ENCODE measurements at places on chromosomes 6 and 20.
A peak's percentile ranks its signal among the peaks of the same experiment; 100 is the strongest.

- DNase-seq = no peak
Observed at GRCh38 chr6:52304983-52305390, 20.4 kb upstream of the MCM3 start.

GRCh38 chr6:11363881-11364576 is 131.6 kb upstream of the NEDD9 start:
- DNase-seq = peak; percentile 44

- DNase-seq = no peak
Observed at GRCh38 chr20:62550087-62550632, 74.4 kb upstream of the GATA5 start.

DNA sequence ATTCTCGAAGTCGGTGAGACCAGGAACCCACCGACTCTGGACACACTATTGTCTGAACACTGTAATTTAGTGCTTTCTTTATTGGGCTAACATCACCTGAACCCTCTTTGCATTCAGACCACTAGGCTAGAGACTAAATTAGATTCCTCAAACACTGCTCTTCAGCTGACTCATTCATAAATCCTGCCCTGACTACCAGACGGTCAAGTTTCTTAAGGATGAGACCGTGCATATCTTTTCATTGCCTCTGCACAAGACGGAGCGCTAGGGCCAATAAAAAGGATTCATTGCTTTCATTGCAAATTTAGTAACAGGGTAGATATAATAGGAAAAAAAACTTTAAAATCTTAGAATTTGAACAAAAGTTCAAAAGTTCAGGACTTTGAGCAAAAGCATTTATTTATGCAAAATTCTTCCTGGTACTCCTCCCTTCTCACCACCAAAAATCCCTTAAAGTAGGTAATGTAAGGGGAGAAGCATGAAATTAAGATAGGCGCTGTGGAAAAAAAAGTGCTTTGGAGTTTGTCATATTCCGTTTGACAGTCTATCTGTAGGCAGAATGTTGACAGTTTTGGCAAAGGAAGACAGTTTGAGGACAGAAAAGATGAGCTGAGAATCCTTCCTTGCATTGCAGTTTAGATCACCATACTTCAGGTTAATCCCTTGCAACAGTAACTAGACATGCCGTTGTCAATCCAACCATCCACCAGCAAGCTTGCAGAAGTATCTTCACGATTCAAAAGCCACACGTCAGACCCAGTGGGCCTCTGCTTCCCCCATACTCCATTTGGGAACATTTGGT is 328.6 kb upstream of the JARID2 start:
- no peak for DNase-seq

GRCh38 chr20:13485576-13485975 is 153.2 kb downstream of the TASP1 start:
- DNase-seq = no peak

DNA sequence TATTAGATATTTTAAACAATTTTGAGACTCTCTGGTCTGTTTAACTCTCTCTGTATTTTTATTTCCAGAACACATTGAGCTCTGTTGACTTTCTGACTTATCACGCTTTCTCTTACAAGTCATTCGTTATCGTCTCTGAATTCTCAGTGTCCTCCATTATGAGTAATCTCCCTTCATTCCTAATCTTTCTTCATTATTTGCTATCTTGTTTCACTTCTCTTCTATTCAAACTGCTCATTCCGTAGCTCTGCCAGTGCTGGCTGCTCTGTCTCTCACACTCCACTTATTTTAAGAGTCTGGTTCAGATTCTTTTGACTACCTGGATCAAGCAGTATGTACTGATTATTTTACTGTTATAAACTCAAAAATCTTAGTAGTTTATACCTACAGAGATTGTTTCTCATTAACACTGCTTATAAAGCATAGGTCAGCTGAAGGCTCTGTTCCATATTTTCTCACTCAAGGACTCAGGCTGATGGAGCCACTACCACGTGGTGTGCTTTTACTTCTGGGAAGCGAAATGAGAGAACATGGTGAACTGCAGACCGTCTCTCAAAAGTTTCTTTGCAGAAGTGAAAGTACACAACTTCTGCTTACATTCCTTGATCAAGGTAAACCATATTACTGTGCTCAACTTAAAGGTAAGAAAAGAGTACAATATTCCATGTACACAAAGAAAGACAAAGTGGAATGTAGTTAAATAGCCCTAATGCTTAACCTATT is 485.2 kb downstream of the GRIK2 start:
- DNase-seq = no peak

DNA sequence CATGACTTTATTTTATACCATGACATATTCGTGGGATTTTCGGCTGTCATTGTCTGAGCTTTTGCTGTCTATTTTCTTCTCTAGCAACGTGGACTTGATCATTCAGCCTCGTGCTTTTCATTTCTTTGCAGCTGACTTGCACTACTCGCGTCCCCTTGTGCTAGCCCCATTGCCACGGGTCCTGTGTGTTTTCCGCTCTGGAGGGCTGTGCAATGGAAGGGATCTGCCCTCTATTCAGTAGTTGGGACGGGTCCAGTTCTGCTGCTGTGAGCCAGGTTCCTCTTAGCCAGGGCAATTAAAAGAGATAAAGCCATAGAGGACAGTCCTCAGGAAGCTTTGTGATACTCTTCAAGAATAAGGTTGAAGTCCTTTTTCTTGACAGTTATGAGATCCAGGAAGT is 17.6 kb downstream of the NEDD9 start:
- no peak for DNase-seq

- DNase-seq = no peak
Observed at GRCh38 chr20:3652221-3652620, 11.0 kb downstream of the GFRA4 start.

DNA sequence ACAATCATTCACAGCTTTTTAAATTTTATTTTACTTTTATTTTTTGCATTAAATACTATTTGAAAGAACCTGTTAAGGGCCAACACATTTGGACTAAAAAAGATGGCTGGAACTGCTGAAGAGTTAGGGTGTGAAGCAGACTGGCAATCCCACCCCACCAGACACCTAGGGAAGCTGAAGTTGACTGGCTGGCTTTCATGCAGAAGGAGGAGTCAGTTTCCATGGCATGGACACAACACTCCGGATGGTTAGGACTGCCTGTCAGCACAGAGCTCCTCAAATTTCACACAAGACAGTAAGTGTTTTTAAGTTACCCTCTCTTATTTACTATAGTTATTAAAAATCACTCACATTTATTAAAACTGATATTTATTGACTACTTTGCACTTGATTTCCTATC is at the start of gene ANKRD66:
ANKRD66 (plus strand) TSS at position 238 of the 400 bp plus-strand sequence. CDS start 5,016 bp downstream, outside the sequence.
- no peak for DNase-seq

DNA sequence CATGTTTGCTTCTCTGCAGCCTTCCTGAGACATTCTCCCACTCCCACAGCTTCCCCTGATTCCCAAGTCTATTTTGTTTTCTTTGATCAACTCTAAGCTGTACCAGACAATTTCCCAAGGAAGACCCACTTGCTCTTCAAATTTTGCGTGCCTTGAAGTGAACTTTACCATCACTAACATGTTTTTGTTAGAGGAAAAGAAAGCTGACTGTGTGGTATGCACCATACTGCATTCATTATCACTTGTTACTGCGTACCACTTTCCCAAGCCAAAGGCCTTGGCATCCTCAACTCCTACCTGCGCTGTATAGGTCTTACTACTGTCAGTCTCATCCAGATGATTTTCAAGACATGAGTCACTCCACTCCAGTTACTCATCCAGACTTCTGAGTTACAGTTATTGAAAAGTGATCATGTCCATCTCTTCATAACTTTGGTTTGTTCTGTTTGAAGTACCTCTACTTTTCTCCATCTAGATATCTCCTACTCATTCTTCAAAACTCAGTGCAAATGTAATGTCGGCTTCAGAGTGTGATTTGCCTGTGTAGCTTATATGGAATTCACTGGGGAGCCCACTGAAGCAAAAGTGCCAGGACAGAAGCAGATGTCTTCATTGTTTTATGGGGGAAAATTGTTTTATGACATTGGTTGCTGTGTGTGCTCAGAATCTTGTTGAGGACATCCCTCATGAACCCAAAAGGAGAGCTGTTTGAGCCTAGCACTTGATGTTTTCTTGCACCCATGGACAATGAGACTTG is 5.2 kb downstream of the RPS12 start:
- DNase-seq = no peak

DNA sequence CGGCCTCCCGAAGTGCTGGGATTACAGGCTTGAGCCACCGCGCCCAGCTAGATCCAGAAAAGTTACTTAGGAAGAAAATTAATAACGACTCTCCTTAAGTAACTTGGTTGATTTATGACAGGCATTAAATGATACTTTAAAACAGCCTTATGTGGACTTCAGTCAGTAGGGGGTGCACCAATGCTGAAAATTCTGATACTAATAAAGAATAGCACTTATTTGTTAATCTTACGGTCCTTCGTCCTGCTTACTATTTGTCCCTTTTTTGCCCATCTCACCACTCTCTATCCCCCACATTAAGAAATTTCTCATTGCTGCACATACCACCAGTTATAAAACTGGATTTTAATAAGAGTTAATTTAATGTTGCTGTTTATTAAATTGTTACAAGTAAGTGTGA is 12.7 kb upstream of the PRELID3B start:
- no peak for DNase-seq

DNA sequence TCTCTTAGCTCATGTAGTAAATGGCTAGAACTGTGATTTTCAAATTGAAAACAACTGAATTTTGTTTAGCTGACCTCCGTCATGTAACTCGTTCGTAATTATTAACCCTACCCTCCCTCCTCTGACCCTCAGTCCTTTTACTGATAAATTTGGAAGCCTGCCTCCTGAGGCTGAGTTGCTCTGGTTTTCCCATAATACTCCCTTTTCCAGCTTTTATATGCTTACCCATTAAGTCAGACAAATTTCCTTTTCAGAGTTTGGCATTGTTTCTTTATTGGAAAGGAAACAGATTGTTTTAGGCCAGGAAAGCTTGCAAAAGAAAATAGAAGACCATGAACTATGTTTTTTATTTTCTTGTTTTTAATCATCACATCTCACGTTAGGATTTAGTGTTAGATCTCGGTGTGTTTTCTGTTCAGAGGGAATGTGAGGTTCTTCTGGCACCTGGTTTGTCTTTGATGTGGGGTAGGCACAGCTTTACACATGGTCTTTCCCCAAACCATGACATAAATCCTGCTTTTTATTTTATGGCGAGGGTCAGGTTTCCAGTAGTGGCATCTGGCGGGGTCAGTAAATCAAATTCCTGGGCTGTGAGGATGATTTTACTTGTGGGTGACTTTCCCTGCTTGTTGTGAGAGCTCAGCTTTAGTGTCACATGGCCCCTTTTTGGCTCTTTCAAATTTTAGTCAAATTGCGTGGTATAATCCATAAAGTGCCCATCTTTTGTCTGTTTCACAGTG is 24.5 kb downstream of the PLCB4 start:
- DNase-seq = no peak

DNA sequence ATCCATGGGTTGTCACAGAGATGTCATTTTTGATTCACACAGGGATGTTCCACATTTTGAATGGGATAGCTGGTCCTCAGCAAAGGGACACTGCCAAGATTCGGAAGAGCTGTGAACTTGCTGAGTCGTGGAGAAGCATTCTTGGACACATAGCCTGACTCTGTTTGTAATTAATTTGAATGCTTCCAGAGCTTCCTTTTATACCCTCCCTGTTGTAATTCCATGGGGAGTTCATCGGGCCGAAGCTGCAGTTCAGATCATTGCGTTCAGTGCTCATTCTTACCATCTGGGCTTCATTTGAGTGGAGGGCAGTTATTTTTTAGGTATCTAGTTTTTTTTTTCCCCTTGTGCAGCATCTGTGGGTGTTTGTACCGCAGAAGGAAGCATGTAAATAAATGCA is 126.5 kb downstream of the SLC24A3 start:
- no peak for DNase-seq

DNA sequence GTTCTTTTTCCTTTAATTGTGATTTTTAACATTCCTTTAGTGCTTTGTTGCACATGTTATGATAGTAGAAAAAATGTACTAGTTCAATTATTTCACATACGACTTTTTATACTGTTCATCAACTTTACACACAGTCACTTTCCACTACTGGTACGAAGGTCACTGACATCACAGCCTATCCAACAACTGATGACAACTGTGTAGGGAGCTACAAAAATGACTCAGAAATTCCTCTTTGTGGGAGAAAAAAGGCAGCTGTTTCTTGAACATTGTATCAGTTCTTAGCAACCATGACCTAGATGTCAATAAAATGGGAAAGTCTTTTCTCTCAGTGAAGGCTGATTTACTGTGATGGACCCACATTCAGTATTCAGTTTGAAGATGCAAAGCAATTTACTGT is 7.0 kb upstream of the ID4 start:
- no peak for DNase-seq

- no peak for DNase-seq
Observed at GRCh38 chr6:4747588-4747987, 28.6 kb upstream of the CDYL start.

GRCh38 chr20:51380401-51381385 is 161.8 kb downstream of the NFATC2 start:
- no peak for DNase-seq

- no peak for DNase-seq
Observed at GRCh38 chr6:21202521-21202920, 391.0 kb upstream of the SOX4 start.

- no peak for DNase-seq
Observed at GRCh38 chr6:149751239-149751638, 1.7 kb downstream of the PCMT1 start.

GRCh38 chr6:12580290-12580689 is 136.3 kb upstream of the PHACTR1 start:
- no peak for DNase-seq

DNA sequence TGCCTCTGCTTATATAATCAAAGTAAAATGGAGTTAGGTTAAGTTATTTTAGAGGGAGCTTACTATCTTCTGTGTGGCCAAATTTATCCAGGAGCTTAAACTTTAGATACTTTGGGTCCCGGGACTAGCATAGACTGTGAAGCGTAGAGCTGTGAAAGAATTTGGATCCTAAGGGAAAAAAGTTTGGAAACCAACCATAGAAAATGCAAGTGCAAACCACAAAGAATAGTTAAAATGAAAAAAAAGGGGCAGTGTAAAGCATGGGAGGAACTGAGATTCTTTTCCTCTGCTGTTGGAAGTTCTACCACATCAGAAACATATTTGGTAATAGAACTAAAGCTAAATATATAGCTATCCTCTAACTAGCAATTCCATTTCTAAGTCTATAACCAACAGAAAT is 232.2 kb upstream of the FLRT3 start:
- DNase-seq = no peak

DNA sequence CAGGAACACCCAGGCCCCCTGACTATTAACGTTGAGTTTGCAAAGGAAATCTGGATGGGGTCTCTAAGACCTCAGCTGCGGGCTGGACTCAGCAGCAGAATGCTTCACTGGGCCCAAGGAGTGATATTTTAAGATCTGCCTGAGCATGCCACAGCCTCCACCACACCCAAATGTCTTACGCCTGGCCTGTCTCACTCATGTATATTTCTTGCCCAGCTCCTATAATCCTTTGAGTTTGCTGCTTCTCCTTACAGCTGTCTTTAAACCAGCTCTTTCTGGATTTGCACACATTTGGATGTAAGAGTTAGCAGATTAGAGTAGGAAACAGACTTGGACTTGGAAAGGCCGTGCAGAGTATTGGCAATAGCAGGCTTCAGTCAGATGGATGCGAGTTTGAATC is 16.4 kb downstream of the CASS4 start:
- no peak for DNase-seq
